Naive B cell (primary cell): ENCODE measurements at places on chromosomes 12 and 14.
A peak's percentile ranks its signal among the peaks of the same experiment; 100 is the strongest.

- no peak for DNase-seq
These were observed 18.1 kb upstream of the KSR2 start for GRCh38 chr12:117986705-117987469.

DNA sequence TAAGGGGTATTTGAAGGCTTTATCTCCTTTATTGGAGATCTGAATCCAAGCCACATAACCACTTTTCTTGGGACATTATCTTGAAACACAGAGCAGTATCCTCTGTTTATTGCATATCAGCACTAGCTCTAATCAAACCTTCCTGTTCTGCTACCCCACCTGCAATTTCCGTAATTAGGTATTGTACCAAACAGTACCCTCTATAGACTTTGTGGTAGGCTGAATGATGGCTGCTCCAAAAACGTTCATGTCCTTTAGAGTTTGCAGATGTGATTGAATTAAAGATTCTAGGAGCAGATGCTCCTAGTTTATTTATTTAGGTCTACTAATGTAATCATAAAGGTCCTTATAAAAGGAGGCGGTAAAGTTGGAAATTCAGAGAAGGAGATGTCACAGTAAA, 573.0 kb upstream of the ATXN7L3B start:
- DNase-seq: no peak

DNA sequence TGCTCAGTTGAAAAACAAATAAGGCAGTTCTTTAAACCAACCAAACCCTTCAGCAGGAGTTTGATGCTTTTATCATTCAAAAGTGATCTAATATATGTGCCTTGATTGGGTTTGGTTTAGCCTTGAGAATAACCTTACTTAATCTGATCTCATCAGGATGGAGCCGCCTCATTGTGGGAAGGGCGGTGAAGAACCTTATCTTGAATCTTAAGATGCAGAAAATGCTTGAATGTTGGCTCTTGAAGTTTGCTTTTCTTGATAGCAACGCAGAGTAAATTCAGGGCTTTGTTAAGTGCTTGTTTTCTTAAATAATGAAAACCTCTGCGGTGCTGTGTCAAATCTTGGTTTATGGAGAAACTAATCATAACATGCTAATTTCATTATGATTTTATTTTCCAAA, 138.2 kb downstream of the MON2 start:
- no peak for DNase-seq

DNA sequence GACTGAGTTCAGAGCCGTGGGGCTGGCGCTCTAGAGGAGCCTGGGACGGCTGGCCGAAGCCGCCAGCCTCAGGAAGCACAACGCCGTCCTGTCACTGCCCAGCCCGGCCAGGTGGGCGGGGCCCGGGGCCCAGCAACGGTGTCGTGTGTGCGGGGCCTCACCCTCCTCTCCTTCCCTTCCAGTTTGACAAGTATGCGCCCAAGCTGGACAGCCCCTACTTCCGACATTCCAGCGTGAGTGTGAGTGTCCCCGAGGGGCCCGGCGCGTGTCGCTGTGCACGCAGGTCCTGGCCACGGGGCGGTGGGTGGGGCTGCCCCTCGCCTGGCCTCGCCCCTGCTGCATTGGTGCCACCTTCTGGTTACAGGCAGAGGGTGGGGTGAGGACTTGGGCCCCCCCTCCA, 38.3 kb downstream of the LRCOL1 start:
- DNase-seq: no peak

GRCh38 chr12:34163443-34163842, 141.1 kb downstream of the ALG10 start:
- DNase-seq: no peak

GRCh38 chr12:59499774-59500173, 96.1 kb upstream of the SLC16A7 start:
- DNase-seq: no peak

DNA sequence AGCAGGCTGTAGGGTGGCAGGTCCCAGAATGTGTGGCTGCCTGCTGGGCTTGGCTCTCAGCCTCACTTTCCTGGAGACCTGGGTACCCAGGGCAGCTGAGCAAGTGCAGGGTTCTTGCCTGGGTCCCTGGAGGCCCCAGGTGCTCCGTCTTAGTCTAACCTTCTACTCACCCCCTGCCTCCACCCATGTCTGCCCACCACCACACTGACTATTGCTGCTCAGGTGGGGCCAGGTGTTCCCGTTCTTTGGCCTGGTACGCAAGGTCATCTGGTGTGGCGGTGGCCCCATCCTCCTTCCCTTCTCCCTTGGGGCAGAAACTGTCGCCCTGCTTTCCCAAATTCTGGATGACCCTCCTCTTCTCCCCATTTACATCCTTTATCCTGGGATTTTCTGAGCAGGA, 319.9 kb downstream of the TMEM121 start:
- no peak for DNase-seq

DNA sequence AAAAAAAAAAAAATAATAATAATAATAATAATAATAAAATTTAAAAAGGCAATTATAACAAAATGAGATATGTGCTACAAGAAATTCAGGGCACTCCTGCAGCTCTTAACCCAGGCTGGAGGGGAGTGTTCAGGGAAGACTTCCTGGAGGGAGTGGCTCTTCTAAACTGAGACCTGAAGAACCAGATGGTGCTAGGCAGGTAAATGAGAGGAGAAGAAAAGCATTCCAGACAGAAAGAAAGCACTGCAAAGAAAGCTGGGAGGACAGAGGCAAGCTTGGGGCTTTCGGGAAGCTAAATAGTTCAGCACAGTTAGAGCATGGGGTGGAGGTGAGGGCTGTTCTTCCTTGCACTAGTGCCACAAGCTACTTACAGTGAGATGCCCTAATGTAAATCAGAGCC, 9.9 kb upstream of the SRSF9 start:
- no peak for DNase-seq

- no peak for DNase-seq
These were observed 113.9 kb upstream of the DYRK2 start for GRCh38 chr12:67534681-67535080.

DNA sequence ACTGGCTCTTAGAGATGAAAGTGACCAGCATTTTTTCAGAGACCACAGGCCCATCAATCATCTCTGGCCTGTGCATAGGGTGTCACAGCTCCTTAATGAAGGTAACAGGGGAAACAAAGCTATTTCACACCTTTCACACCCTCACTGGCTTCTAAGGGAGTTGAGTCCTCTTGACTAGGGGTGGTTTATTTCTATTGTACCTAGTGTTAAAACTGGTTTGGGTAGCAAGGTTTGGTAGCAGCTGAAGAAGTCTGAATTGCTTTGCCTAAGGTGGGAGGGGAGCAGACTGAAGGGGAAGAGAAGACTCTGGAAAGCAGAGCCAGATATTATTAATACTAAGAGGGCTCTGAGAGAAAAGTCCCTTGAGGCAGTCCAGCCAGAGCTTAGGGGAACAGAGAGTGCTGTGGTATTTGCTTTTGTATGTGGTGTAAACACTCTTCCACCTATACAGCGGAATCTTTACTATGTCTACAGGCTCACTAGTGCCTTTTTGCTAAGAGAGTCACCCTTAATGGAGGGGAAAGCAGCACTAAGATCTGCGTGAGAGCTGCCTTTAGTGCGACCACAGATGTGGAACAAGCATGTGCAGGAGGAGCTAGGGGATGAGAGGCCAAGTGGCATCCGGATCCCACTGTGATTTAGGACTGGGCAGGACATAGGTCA, 95.8 kb downstream of the STXBP6 start:
- no peak for DNase-seq

- DNase-seq: no peak
These were observed 100.1 kb downstream of the PAH start for GRCh38 chr12:102816816-102817434.

DNA sequence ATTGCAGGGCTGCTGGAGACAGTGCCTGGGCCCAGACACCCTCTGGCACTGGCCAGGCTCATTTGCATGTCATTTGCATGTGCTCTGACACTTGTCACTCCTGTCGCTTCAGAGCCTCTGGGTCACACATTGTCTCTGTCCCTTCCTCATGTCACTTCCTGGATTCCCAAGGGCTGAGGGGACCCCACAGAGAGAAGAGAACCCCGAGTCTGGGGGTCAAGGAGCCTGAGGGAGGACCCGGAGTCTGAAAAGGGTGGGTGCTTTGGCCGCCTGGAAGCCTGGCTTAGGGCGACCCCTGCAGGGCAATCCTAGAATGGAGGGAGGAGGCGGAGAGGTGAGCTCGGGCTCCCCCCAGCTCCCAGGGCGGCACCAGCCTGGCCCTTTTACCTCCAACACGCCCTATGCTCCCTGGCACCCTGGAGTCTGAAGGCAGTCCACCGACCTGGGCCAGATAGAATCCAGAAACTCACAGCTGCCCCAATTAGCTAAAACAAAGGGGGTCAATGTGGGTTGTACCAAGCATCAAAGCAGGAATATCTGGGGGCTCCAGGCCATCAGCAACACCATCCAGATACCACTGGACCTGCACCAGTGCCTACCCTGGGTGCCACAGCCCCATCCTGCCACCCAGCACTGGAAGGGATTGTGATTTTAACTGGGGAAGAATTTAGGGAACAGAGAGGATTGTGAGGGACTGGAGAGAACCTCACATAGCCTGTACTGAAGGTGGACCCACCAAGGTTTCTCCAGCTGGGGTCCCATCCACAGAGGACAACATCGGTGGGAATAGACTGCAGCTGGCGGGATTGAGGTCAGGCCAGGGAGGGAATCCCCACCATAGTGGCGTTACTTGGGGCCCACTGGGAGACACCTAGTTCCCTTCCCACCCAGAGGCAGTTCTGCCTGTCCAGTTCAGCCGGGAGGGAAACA, 21.8 kb upstream of the KRT78 start:
- DNase-seq: peak; percentile 34

DNA sequence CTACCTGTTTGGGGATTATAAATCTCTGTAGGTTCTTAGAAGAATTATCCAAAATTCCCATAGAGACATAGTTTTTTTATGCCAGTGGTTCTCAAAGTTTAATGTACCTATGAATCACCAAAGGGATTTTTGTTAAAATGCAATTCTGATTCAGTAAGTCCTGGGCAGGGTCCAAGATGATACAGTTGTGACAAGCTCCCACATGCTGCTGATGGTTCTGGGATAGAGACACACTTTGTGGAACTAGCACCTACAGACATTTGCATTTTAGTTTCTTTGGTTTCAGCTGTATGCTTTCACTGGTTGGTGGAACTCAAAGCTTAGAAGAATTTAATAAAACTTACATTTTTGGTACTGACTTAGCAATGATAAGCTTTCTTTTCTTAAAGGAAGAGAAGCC, 80.4 kb downstream of the PTCSC3 start:
- no peak for DNase-seq
